Thymus (tissue), 14 donors: ENCODE measurements at places on chromosomes 4 and X. TPM values are rescaled to one million over a fixed set of nuclear protein-coding genes. Genes with fewer than 3 reads are reported as not detected.
A peak's percentile ranks its signal among the peaks of the same experiment; 100 is the strongest.

- no peak for DNase-seq
Observed at GRCh38 chrX:88425739-88426138, 321.3 kb upstream of the CPXCR1 start.

DNA sequence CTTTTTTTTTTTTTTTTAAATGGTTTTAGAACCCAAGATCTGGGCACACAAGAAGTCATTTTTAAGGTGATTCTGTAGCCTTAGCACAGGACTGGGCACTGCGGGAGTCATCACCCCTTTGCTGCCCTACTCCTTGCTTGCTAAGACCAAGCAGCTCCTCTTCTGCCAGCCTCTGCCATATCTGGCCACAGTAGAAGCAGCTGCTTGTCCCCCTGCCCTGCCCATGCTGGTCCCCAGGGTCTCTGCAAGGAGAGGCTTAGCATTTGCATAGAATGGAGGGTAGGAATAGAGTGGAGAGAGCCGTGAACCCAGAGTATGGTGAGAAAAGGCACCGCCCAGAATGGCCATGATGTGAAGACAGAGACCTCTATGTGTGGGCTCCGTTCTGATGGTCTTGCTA is 109.3 kb downstream of the ADRA2C start:
- DNase-seq: no peak

The COL4A5 gene
- 7.4 TPM for total RNA-seq

DNA sequence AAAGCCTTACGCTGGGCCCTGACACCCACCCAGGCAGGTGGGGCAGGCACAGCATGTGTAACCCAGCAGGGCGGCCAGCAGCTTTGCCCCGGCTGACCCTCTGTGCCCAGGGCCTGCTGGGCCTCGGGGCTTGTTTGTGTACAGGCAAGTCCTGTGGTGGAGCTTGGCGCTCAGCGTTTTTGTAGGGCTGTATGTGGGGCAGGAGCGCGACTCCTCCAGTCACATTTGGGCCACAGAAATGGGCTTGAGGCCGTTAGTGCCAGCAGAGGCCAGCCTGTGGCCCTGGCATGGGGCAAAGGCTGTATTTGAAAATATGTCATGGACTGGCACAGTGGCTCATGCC is 14.7 kb upstream of the HGFAC start:
- no peak for DNase-seq

- no peak for DNase-seq
Observed at GRCh38 chrX:16445166-16445752, 204.7 kb upstream of the S100G start.

The FBXL5 gene
- 66.7 TPM for total RNA-seq

DNA sequence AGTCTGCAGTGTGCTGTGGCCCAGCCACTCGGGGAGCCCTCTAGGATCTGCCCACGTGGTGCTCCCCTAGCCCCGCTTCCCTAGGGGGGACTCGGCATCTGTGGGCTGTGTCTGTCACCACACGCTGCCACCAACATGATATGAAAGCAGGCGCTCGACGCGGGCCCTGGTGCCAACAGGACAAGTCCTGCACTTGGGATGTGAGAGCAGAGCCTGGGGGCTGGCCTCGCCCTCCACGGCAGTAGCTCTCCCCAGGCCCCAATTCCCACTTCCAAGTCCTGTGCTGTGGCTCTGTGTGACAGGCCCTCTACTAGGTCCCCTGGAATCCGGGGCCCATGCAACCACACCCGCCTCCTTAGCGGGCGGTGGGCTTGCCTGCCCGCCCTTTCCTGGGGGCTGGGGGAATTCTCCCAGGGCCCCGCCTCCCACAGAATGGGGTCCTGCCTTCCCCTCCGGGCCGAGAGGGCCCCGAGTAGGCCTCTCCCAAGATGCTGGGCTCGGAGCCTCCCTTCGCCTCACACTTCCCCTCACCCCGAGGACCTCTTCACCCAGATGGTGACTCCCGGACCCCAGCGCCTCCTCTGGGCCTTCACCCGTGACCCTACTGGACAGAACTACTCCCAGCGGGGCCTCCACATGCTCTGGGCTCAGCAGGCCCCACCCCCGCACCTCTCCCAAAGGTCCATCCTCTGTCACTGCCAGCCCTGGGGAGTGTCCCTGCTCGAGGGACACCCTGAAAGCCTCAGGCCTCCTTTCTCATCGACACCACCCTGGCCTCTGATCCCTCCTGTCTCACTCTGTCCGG is 11.2 kb downstream of the LRPAP1 start:
- no peak for DNase-seq

DNA sequence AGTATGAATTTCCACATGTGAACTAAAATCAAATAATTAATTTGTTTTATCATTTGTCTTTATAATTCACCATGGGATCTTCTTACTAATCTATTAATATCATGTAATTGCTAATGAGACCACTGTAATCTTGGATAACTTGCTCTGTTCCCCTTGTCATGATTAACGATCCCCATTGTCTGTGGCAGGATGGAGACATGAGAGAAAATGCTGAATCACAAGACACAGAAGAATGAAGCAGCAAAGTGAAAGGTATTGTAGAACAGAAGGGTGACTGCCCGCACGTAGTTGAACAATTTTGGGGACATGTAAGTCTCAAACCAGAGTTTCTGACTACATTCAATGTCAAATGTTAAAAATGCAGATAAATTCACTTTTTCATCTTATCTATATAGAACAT is 135.2 kb downstream of the EPHA5 start:
- no peak for DNase-seq

The CSAG1 gene
- total RNA-seq: 0.24 TPM

- no peak for DNase-seq
Observed at GRCh38 chr4:142434519-142435224, 411.4 kb downstream of the INPP4B start.

DNA sequence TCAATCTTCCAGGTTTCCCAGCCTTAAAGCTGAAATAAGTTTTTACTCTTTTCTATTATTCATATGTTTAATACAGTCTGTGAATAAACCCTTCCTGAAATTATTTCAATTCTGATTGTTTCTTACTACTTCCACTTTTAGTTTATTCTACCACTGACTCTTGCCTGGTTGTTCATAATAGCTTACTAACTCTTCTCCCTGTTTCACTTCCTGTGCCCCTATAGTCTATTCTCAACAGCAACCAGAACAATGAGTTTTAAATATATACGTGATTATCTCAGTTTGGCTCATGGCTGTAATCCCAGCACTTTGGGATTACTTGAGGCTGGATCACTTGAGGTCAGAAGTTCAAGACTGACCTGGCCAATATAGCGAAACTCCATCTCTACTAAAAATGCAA is 408.0 kb upstream of the SPOCK3 start:
- no peak for DNase-seq

GRCh38 chr4:5635826-5636195 is 72.5 kb downstream of the EVC2 start:
- DNase-seq: no peak

The ZFYVE28 gene
- total RNA-seq: 2.8 TPM

DNA sequence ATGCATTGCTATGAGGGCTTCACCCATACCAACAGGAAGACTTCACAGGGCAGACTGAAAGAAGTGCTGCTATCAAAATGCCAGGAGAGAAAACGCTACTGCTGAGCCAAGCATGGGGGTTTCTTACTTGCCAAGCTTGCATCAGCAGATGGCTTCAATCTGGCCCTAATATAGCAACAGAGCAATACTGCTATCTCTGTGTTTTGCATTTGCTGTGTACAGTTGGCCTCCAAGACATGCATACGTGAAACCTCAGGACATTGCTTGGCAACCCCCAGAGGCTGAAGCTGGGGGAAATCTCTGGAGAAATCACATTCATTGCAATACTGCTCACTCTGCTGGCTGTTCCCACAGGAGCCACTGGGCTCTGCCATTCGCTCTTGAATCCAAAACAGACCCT is 127.2 kb upstream of the GPC4 start:
- DNase-seq: no peak

- peak; percentile 77 for DNase-seq
Observed at GRCh38 chr4:68375667-68376559, 26.0 kb upstream of the YTHDC1 start.
